ENCODE measurements at places on chromosomes 16 and 17. TPM values are rescaled to one million over a fixed set of nuclear protein-coding genes. Genes with fewer than 3 reads are reported as not detected.

The C16orf89 gene
- total RNA-seq: 6.6 TPM

The SPATA2L gene
- total RNA-seq: 15.6 TPM

The KRT31 gene
- total RNA-seq: not detected

The KCNH4 gene
- total RNA-seq: 0.51 TPM

The CD300H gene
- not detected for total RNA-seq

The KRTAP4-3 gene
- not detected for total RNA-seq
